ENCODE measurements at places on chromosomes 7 and 10.

DNA sequence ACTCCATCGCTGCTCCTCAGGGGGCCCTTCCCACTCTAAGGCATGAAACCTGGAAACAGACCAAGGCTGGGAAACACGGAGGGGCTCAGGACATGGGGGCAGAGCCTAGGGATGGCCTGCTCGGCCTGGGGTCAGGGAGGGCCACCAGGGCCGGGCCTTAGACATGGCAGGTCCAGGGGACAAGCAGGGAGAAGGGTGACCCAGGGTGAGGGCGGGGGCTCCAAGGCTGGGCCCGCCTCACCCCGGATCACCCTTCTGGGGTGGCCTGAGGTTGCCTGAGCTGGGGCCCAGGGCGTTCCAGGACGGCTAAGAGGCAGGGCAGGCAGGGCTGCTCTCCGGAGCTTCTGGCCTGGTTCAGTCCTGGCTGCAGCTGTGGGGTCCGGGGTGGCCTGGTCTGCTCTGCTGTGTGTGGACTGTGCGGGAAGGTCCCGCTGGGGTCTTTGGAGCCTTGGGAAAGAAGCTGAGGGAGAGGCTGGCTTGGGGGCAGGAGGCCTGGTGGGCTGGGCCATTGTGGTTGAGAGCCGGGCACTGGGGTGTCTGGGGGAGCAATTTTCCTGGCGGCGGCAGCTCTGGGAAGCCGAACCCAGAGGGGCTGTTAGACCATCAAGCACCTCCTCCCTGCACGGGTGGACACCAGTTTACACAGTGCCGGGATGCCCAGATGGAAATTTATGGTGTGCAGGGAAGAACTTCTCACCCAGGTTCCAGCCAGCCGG lies 52.2 kb downstream of the UNCX start:
- no peak for DNase-seq

- DNase-seq = no peak
Observed at GRCh38 chr10:14712991-14713424, 61.7 kb downstream of the FAM107B start.

DNA sequence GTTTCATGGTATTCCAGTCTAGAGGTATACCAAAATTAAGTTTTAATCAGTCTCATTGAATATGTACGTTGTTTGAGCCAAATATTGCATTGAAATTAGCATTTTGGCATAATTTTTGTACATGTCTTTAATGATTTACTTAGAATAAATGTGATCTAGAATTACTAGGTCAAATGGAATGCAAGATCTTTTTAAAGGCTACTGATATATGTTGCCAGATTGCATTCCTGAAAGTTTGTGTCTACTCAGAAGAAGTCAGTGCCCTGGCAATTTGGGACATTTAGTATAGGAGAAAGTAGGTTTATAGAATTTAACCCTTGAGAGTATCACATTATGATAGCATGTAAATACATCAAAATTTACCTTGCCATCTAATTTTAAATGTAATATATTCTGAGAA lies 32.4 kb downstream of the KMT2E start:
- DNase-seq = no peak

DNA sequence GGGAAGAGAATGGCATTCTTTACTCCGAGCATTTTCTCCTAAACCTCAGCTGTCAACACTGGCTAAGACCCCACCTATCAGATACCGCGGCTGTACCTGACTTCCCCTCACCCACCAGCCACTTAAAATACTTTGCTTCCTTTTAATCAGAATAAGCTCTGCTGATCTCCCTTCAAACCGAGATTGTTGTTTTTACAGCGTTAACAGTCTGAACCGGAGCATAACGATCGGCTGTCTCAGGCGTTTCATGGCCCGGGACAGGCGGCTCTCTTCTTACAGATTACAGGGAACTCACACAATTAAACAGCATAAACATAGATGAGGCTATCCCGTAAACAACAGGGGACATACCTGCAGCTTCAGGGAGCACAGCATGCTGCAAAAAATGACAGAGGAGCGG lies 174.3 kb upstream of the RNF32 start:
- no peak for DNase-seq

GRCh38 chr10:127009366-127009765 lies 104.1 kb downstream of the DOCK1 start:
- DNase-seq = no peak

DNA sequence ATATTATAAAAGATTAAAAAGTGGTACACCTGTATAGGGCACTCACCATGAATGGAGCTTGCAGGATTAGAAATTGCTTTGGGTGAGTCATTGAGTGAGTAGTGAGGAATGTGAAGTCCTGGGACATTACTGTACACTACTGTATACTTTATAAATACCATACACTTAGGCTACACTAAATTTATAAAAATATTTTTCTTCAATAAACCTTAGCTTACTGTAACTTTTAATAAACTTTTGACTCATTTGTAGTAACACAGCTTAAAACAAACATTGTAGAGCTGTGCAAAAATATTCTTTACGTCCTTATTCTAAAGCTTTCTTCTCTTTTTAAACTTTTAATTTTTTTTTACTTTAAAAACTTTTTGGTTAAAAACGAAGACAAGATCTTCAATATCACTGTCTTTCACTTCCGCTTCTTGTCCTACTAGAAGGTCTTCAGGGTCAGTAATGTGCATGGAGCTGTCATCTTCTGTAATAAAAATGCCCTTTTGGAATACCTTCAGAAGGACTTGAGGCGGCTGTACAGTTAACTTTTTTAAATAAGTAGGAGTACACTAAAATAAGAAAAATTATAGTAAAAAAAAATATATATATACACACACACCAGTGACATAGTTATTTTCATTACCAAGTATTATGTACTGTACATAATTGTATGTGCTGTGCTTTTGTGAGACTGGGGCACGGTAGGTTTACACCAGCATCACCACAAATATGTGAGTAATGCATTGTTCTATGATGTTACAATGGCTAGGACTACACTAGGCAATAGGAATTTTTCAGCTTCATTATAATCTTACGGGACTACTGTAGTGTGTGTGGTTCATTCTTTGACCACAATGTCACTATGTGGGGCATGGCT lies 3.5 kb downstream of the STK31 start:
- no peak for DNase-seq

GRCh38 chr7:87689374-87689773 lies 61.2 kb downstream of the RUNDC3B start:
- DNase-seq = no peak

- DNase-seq = no peak
Observed at GRCh38 chr10:44902941-44903545, 8.1 kb upstream of the TMEM72 start.

- peak; percentile 28 for DNase-seq
Observed at GRCh38 chr7:5634107-5634950, 147.1 kb downstream of the RNF216 start.

- no peak for DNase-seq
Observed at GRCh38 chr7:4724648-4725013, 42.5 kb downstream of the FOXK1 start.

GRCh38 chr7:38195804-38196595 lies 18.0 kb downstream of the STARD3NL start:
- no peak for DNase-seq

DNA sequence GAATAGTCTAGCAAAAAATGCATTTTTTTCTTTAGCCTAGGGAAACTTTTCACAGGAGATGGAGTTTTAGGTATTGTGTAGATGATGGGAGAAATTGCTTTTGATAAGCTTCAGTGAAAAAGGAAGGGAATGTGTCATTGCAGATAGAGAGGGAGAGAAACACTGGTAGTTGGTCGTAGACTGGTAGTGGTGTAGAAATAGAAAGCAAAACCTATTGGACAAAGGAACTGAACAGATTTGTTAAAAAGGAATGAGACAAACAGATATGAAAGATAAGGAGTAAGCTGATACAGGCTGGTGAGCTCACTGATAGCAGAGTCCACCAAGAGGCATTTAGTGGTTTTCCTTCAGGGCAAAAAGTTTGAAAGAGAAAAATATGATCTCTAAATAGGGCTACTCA lies 94.3 kb downstream of the ZEB1 start:
- DNase-seq = no peak

DNA sequence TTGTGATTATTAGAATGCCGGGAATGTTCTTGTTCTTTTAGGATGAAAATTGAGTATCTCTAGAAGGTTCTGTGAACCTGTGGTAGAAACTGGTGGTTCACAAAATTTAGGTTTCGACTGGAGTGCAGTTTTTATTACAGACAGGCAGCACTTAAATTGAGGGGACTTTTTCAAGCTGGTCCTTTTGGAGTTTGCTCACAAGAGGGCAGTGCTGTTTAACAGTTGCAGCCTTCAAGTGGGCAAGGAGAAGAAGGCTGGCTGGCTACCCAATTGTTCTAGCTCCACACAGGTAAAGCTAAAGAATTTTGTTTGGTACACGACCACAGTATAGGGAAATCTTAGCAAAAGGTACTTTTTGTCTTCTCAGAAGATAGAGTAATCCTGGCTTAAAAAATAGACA lies 233.6 kb downstream of the SNX13 start:
- peak; percentile 9 for DNase-seq

DNA sequence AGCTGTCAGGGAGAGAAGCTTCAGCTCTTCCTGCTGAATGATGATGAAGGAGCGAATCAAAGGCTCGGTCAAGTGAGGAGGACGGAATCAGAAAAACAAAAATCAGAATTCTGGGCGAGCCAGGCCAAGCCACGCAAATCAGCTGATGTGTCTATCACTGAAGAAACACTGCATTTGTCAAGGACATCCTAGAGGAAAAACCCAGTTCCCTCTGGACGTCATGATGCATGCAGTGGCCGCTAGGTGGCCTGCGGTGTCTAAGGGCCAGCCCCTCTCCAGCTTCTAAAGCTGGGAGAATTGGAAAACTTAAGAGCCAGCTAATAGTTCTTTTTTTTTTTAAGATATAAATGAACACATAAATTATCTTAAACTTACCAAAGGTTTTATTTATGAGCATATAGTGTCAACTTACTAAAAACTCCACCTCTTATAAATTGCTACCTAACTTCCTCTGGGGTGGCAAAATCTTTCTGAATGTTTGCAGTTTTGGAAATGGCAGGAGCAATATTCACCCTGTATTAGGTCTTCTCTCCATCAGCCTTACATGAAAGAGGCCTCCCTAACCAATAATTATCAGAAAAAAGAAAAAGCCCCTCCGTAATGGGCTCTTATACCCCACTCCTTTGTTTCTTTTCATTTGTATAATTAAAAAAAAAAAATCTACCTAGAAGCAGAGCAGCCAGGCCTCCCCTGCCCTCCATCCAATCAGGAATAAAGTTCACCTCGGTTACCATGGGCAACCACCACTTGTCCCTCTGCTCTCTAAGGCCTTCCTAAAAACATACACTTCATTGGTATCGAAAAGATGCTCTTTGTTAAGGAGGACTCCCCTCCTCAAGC lies 186.8 kb downstream of the USP6NL start:
- DNase-seq = no peak

GRCh38 chr7:155593461-155594162 lies 47.3 kb upstream of the CNPY1 start:
- peak; percentile 95 for DNase-seq

DNA sequence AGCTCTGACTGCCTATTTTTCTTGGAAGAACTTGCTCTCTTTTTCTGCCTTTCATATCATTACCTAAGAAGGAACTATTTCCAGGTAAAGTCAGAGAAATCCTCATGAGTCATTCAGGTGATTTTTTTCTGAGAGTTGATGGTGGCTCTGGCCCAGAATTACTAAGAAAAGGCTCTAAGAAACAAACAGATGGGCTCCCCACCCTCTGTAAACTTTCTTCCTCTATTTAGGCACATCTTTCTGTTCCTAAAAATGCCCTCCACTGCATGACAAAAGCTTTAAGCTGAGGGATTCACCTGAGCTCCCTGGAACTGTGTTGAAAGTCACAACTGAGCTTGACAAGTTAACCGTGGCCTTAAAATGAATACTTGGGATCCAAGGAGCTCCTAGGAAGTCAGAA lies 1.6 kb downstream of the OLAH start:
- DNase-seq = no peak

- peak; percentile 28 for DNase-seq
Observed at GRCh38 chr10:102133373-102134195, 744 bp downstream of the PPRC1 start.

DNA sequence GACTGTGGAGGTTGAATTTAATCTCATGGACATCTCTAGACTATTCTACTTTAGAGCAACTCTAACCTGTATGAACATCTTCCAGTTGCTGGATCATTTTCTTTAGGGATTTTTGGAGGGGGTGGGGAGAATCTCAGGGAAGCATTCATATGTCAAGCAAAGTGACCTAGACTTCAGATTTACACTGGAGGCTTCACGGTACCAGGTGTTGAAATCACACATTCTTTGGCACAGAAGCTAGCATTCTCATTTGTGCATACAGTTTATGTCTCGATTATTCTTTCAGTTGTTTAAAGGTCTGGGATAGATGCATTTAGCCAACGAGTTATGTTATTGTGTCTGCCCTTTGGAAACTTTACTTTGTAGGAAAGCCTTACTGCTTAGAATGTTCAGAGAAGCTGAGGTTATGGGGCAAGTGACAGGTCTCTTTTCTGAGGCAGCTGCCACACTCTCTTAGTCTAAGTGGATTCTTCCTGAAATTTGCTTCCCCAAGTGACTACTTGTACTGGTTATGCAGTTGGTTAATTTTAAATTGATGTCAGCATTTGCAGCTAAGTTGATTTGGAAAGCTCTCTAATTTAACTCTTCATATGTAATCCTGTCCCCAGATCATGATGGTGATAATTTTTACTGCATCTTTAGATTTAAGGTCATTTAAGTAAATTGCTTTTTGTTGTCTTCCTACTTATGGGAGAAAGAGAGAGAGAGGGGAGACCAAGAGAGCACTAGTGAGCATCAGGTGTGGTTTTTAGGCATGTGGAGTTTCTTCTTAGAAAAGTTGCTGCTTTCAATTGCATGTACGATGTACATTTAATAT lies 153.8 kb downstream of the PRKG1 start:
- DNase-seq = no peak

Data from GF-D8 (cell line).